WERI-Rb-1 (cell line): ENCODE measurements at places on chromosomes 12 and 14.

- no peak for DNase-seq
These were observed 68.2 kb downstream of the PLEKHG7 start for GRCh38 chr12:92771001-92771400.

DNA sequence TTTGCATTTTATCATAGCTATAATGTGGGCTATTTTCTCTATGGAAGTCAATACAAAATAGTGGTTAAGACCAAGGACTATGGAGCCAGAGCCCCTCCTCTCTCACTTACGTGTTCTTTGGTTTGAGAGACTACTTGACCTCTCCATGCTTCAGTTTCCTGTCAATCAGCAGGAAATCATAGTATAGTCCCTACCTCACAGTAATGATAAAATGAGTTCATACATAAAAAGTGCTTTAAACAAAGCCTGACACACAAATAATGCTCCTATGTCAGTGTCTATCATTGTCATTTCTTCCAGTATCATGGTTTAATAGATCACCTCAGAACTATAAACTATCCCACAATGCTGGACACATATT lies 90.4 kb downstream of the MED13L start:
- DNase-seq = no peak

- no peak for DNase-seq
These were observed 41.1 kb downstream of the RPS29 start for GRCh38 chr14:49545071-49545470.

- no peak for DNase-seq
These were observed 5.1 kb upstream of the OTUB2 start for GRCh38 chr14:94021001-94021400.

DNA sequence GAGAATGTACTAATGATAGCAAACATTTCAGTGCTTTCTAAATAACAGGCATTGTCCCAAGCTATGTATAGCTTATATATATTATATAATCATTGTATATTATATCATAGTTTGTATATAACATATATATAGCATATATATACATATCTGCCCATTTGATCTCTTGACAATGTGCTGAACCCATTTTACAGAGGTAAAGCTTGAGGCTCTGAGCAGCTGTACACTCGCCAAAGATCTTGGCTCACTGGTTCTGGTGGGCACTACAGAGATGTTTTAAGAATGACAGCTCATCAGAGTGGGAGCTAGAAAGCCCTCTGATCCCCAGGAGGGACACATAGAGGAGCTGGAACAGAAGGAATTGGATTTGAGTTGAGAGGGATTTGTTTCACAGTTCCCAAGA lies 68.2 kb upstream of the ACTN1 start:
- no peak for DNase-seq
